ENCODE measurements at places on chromosomes 12 and 14.

GRCh38 chr12:27592548-27592947 is 68.5 kb downstream of the PPFIBP1 start:
- peak; percentile 43 for DNase-seq

GRCh38 chr14:101062601-101063000 is 159.1 kb upstream of the RTL1 start:
- DNase-seq, result no peak

DNA sequence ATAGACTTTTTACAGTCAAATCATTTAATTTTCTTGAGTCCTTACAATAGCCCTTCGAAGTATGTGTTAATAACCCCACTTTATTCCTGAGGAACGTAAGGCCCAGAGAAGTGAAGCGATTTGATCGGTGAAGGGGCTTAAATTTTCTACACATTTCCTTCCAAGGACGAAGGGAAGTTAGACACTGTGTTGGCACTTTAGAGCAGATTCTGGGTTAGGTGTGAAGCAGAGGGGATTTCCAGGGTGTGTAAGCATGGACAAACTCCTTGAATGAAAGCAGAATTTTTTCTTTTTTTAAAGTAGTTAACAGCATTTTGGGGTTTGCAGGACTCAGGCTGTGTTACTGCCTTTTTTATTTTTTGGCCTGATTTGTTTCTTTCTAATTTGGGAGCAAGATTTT is 38.9 kb downstream of the PRORP start:
- no peak for DNase-seq

GRCh38 chr14:68283378-68284123 is 464.0 kb downstream of the RAD51B start:
- peak; percentile 47 for DNase-seq

DNA sequence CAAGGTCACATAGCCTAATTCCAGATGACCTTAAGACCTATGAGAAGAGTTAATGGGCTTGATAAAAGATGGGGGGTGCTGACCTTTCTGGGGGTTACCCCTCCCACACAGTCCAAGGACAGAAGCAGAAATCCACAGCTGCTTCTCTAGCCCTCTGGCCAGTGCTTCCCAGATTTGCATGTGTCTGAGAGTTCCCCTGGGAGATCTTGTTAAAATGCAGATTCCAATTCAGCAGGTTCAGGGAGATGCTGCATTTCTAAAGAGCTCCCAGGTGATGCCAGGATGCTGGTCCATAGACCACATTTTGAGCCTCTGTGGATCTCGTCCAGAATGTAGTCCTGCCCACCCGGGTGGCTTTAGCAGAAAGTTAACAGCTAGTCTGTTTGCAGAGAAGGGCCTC is 82.1 kb downstream of the WSCD2 start:
- DNase-seq, result no peak

DNA sequence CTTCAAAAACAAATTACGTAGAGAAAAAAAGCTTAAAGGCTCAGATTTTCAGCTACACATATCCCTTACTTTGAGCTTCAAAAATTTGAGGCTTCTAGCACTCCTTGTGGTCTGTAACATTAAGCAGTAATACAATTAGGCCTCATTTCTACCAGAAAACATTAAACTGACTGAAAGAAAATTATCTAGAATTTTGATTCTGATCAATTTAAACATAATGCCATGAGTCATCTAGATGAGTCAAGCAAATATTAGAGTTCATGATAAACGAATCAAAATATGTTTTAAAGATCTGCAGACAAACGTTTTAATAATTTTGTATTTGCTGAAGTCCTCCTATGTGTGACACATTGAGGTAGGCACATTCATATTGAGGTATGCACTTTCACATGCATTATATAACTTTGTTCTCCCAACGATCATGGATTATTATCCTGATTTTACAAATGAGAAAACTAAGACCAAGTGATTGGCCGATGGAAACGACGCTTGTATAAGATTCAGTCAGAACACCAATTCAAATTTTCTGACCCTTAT is 4.3 kb downstream of the OSBPL8 start:
- no peak for DNase-seq

DNA sequence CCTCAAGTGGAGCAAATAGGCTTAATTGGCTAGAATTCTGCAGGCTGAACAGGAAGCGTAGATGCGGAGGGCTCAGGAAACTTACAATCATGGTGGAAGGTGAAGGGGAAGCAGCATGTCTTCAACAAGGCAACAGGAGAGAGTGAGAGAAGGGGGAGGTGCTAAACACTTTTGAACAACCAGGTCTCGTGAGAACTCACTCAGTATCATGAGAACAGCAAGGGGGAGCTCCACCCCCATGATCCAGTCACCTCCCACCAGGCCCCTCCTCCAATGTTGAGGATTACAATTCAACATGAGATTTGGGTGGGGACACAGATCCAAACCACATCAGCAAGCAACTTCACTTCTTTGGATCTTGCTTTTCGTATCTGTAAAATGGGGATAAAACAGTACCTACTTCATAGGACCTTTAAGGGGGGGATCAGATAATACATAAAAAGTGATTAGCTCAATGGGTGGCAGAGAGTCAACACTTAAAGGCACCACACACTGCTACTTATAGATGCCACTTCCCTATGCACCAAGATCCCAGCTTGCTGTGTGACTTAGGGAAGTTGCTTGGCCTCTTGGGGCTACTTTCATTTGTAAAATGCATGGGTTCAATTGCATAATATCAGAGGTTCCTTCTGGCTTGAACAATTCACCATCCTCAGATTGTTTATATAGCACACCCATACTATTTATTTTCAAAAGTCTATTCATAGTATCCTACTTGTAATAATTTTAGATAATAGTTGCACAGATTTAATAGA is 184.8 kb upstream of the RPH3A start:
- no peak for DNase-seq

DNA sequence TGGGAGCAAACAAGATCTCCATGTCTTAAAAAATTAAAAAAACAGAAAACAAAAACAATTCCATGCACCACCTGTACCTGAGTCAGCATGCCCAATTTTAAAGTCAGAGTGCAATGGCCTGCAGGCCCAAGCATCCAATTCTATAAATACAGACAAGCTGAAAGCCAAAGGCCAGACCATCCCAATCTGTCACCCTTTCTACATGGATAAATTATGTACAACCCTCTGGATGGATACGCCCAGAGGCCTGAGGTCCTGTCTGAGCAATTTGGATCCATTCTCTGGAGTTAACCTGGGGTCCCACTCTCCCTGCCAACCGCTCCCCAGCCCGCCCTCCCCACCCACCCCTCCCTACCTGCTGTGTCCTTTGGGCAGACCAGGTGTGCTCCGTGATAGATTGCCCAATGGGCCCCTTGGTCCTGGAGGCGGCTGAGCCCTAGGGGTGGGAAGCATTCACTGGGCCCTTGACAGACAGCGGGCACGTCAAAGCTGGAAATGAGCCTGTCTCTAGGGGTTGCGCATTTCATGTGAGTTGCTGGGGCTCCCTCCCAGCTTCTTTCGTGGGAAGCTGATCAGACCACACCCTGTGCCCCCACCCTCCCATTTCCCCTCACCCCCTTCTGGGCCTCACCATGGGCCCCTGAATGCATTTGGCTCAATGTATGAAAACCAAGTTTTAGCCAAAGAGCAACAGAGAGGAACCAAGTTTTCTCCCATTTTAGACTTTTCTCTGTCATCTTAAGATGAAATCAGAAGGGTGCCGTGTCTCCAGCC is 171.3 kb downstream of the BCL11B start:
- no peak for DNase-seq

- DNase-seq, result no peak
Observed at GRCh38 chr14:100767788-100768536, 41.3 kb downstream of the DLK1 start.

DNA sequence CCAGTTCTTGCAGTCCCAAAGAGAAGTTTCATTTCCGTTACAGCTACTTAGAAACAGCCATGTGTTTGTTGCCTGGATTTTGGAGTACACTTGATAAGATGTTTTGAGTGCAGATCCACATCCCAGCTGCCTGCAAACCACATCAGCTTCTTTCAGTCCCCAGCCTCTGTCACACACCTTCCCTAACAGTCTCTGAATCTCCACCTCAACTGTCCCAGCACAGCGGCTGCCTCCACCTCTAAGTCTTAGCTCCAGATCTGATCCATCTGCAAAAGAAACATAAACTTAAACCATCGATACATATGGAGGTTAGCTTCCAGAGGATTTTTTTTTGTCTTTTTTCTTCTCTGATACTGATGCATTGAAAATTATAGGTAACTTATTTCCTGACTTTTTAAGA is 8.4 kb downstream of the CD163 start:
- DNase-seq, result no peak

- DNase-seq, result no peak
Observed at GRCh38 chr14:25108959-25109358, 59.0 kb upstream of the STXBP6 start.

GRCh38 chr12:45298047-45298446 is 82.2 kb downstream of the ANO6 start:
- no peak for DNase-seq

GRCh38 chr12:44433659-44434058 is 442.5 kb downstream of the NELL2 start:
- no peak for DNase-seq

All from GM10248 (cell line).